ENCODE measurements at places on chromosomes 13 and 19.
A peak's percentile ranks its signal among the peaks of the same experiment; 100 is the strongest.

DNA sequence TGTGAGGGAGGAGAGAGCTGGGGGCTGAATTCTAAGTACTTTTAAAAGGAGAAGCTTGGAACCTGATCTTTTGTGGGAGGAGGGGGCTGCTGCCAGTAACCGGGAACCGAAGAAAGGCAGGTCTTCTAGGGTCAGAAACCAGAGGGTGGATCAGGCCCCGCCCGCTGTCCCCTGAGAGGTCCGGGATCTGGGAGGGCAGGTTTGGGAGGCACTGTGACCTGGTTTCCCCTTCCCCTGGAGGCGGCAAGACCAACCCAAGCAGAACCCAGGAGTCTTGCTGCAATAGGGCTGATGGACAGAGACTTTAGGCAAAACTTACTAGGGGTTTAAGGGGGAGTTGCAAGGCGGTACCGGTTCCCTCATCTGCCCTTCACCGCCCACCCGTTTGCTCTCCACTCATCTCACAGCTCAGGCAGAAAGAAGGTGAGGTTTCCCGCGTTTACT, 707 bp upstream of the KLK8 start:
- peak; percentile 64 for DNase-seq

DNA sequence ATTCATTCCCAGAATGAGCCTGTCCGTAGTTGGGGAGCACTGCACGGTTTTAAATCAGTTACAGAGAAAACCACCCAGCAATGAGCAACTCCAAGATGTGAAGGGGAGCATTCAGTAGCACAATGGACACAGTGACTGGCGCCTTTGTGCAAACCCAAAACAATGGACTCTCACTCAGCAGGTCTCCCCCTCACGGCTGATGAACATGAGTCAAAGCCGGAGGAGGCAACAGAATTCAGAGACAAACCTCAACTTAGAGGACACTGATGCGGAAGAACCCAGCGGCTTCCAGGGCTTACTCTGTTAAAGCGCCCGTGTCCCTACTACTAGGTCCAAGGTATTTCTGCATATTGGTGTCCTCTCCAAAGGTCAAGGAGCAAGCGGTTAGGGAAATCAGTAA, 17.7 kb downstream of the PLEKHF1 start:
- DNase-seq = no peak

DNA sequence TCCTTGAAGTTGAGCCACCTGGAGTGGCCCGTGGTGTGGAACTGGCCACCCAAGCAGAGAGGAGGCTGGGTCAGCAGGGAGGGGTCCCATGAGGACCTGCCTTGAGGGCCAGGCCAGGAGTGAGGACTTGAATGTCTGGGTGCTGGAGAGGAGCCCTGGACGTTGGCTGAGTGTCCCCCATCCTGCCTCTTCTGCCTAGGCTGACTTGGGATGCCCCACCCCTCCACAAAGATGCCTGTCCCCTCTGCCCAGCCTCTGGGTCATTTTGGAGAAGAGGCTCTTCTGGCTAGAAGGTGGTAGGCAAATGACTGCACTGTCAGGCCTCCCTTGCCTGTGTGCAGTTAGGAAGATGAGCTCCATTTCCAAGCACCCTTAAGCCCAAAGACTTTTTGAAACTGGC, 1.7 kb downstream of the SSBP4 start:
- DNase-seq = no peak

GRCh38 chr13:53807251-53807834, 778.7 kb downstream of the OLFM4 start:
- DNase-seq = no peak

GRCh38 chr19:31613683-31614219, 264.5 kb upstream of the TSHZ3 start:
- no peak for DNase-seq

GRCh38 chr19:40928850-40929249, 46.8 kb upstream of the CYP2A7 start:
- no peak for DNase-seq

GRCh38 chr19:33780251-33780650, 16.4 kb upstream of the KCTD15 start:
- no peak for DNase-seq

DNA sequence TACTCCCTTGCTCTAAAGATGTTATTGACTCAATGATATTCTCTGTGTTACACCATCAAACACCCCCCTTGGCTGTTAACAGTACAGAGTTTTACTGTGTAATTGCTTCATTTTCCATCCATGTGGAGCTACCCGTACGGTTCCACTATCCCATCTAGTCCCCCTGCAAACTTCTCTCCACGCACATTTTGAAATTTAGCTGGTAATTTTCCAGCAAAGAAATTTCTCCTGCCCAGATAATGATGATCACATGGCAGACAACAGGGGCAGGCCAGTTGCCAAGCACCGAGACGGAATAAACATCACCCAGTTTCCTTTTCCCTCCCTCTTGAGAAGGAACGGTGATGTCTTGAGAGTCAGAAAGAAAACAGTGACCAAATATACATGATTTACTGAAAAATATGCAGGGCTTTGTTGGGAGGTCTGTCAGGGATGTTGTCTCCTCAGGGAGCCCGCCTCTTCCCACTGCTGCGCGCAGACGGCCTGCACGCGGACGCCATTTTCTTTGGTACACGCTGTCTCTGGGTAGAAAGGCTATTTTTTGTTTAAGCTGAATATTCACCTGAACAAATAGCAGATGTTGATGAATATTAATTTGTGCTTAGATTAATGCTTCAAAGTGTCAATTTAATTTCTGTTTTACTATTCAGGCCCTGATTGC, 109.9 kb downstream of the OLFM4 start:
- no peak for DNase-seq

GRCh38 chr19:17641181-17641580, 47.0 kb downstream of the UNC13A start:
- no peak for DNase-seq

GRCh38 chr13:99969453-99969918, 2.1 kb downstream of the ZIC5 start:
- DNase-seq = peak; percentile 57

DNA sequence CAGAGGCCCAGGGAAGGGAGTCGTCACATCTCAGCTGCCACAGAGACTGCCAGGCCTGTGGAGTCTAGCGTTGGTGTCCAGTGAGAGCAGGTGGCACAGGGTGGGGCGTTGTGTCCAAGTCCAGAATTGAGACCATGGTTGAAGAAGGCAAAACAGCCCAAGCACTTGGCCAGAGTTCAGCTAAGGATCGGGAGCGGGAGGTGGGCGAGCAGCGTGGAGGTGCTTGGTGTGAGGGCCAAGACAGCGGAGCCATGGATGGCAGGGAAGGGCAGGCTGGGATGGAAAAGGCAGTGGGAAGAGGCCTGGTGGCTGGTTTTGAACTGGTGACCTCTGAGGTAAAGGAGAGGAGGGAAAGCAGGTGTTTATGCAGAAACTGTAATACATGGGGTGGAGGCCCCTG, 8.0 kb downstream of the IGFLR1 start:
- no peak for DNase-seq

DNA sequence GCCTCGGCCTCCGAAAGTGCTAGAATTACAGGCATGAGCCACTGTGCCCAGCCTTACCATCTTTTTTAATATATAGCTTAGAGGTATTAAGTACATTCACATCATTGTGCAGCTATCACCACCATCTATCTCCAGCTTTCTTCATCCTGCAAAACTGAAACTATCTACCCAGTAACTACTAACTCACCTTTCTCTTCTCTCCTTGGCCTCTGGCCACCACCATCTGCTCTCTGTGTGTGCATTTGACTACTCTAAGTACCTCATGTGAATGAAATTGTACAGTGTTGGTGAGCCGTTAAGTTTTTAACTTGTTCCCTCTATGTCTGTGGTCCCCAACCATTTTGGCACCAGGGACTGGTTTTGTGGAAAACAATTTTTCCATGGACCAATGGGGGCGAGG, 56.1 kb downstream of the CDK8 start:
- no peak for DNase-seq

Measured in ecto neural progenitor cell (in vitro differentiated cells).